ENCODE measurements at places on chromosomes 16 and 17.

DNA sequence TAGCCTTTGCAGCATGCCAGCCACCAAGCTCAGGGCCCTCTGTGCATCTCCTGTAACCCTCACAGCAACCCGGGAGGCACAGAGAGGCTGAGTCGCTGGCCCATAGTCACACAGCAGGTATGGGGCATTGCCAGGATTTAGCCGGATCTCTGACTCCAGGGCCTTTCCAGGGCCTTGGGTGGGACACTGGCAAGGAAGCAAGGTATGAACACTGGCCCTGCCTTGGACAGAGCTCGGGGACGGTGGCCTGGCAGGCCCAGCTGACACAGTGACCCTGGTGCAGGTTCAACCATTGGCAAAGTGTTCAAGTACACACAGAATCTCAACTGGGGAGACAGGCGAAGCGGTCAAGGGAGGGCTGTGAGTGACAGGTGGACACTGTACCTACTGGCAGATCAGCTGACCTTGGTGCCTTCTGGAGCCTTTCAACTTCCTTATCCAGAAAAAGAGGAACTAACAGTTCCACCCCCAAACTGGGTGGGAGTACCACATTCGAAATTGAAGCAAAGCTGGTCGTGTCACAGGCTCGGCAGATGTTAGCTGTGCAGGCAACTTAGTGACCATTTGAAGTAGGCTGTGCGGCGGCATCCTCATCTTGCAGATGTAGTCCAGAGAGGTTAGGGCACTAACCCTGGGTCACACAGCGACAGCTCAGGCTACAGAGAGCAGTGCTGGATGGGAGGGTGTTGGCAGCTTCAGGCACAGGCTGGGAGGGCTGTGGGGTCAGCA is 287.4 kb downstream of the SEC14L1 start:
- no peak for DNase-seq

DNA sequence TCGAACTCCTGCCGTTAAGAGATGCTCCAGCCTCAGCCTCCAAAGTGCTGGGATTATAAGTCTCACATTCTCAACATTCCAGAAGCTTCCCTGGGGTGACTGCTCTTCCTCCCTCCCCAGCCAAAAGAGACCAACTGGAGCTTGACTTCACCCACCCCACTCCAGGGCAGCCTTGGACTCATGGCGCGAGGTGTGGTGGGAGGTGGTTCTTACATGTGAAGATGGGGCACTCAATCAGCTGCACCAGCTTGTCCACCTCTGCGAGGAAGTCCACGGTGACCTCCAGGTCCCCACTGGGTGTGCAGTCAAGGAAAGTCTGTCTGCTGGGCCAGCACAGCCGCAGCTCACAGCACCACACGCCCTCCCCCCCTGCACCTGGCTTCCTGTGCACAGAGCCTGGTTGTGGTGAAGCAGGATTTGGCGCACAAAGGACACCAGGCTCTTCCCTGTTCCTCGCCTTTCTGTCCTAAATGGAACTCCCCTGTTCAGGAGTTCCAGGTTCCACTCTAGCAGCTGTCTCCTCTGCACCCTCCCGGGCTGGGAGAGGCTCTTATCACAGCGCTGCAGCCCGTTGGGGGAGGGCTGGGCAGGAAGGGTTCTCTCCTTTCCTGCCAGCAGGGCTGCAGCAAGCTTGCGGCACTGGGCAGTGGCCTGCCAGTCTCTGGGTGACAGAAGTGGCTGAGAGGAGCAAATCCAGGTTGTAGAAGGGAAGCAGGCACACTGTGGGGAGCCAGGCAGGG is 9.6 kb upstream of the MTSS2 start:
- DNase-seq, result no peak

DNA sequence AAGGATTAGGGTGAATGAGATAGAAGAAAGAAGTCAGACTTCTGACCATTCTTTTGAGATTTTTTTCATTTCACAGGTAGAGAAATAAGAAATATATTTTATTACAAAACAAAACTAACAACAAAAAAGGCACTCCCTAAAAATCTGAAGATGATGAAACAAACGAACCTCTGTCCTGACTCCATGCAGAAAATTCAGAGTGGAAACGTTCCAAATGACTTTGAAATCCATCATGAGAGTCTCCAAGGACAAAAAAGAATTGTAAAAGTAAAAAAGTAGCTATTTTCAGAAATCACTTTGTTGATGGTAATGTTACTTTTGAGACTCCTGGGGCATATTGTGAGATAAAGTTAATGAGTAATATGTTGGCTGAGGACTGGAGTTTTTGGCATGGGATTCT is 26.4 kb upstream of the MNT start:
- DNase-seq, result no peak

DNA sequence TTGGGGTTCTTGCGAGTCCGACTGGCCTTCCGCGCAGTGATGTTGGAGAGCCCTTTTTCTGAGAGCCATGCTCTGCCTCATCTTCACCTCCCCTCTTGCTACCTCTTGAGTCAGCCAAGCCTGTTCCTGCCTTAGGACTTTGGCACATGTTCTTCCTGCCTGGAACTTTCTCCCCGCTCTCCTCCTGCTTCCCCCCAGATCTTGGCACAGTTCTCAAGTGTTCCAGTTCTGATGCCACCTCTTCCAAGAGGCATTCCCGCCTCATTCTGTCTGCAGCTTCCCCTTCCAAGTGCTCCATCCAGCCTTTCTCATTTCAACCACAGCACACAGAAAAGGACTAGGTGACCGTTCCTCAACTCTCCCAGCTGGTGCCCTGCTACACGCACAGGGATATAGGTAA is 7.7 kb downstream of the AKAP1 start:
- no peak for DNase-seq

DNA sequence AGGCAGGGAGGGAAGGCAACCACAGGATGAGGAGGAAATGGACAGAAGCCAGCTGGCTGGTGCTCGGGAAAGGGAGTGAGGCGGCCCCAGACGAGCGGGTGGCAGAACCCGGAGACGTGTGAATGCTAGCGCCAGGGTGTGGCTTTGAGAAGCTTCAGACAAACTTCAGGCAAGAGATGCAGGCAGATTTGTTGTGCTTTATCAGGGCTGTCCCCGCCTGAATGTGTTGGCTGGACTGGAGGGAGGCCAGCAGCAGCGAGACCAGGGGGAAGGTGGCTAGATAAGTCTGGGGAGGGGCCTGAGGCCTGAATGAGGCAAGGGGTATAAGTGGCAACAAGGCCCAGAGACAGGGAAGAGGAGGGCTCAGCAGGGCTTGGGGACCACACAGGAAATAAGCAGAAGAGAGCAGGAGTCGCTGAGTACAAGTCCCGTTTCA is 22.0 kb downstream of the CAMKK1 start:
- DNase-seq, result no peak

GRCh38 chr16:685967-686366 is 1.8 kb upstream of the JMJD8 start:
- DNase-seq, result no peak

DNA sequence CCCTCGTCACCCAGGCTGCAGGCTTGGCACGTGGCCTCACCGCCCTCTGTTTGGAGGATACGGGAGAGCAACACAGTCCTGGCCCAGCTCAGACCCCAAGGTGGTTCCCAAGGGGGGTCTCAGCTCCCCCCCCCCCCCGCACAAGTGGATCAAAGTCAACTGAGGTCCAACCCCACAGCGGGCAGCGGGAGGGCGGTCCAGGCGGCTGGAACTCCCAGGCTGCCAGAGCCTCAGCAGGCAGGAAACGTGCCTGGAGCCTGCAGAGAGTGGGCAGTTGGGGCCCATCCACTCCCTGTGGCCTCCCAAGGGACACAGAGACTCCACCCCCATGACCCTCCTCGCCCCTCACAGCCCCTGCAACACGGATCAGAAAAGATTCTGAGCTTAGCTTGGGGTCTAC is 36.7 kb downstream of the PIEZO1 start:
- no peak for DNase-seq

GRCh38 chr17:58630883-58631522 is 60.8 kb downstream of the TEX14 start:
- DNase-seq, result peak; percentile 22

DNA sequence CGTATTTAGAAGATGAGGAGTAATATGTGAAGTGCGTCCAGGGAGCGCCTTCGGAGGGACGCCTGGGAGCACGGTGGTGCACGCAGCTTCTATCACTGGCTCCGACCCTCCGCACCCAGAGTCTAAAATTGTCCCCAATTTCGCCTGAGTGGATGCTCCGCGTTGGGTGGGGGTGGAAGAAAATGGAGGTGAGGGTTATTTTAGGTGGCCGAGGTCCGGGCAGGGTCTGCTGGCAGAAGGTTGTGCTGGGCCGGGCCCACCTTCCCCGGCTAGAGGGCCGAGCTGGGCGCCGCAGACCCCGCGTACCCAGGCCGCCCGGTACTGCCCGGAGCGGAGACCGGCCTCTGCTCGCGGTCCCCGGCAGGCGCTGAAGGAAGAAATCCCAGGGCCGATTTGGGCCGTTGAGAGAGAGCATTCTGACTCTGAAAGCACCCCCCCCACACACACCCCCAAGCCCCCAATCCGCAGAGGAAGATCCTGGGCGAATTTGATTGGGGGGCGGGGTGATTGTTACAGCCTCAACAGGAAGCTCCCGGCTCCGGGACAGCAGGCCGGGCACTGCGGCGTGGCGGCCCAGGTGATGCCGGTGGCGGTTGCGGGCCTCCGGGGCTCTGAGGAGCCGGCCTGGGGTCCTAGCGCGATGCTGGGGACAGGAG is 3.0 kb downstream of the BAHCC1 start:
- DNase-seq, result no peak

Measured in stimulated activated CD4-positive, alpha-beta T cell treated with anti-CD3 and anti-CD28 coated beads, Interleukin-12 subunit alpha, Interleukin-12 subunit beta, amount 100 ng/mL, for 24 hours (primary cell).